Small intestine (tissue), 16 donors: ENCODE measurements at places on chromosomes 12 and 14.

DNA sequence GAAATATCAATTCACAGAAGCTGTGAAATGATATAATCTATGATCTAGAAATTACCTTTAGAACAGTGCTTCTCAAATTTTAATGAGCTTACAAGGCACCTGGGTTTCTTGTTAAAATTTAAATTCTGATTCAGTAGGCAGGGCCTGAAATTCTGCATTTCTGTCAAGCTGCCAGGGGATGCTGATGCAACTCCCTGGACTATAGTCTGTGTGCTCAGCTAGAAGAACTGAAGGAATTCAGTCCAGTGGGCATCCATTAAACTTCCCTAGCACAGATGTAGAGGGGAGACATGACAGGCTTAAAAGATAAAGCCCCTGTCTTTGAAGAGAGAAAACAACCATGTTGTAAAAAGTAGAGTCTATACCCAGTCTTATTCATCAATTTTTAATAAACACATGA is 441.8 kb downstream of the TMTC2 start:
- no peak for DNase-seq

DNA sequence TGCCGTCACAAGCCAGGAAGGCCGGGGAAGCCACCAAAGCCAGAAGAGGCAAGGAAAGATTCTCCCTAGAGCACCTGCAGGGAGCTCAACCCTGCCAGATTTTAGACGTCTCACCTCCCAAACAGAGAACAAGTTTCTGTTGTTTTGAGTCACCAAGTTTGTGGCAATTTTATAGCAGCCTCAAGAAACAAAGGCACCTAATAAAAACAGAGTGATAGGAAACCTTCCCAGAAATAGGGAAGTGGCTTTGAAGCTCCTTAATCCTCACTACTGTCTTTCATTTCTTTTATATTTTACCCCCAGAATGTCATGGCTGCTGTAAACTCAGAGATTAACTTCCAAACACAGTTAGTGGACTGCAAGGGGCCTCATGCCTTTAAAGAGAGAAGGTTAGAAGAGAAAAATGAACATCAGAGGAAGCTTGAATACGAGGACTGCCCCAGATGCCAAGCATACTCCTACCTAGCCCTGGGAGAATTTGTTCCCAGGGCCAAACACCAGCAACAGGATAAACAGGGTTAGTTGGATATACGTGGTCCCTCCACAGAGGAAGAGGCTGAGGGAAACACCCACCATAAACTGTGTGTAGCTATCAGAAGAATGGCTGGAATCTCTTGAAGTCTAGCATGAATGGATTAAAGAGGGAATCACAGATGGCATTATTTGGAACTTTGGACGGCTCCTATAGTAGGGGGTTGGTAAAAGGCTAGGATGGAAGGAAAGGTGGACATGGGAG is 148.3 kb downstream of the KCNA5 start:
- DNase-seq: no peak

DNA sequence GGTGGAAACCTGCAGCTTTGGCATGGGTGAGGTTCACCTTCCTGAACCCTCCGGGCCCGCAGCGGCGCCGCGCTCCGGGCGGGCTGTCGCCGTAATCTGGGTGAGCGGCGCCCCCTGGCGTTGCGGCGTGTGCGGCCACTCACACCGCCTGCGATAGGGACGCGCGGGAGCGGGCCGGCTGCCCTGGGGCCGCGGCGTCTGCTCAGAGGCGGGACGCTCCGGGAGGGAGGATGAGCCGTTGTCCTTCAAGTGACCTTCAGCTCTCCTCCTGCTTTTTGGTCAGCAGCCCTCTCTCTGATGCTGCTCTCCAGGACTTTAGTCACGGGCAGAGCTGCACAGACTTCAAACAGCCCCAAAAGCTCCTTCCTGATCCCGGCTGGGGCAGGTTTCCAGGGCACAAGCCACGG is 211.7 kb upstream of the FKBP4 start:
- DNase-seq: peak; percentile 61

DNA sequence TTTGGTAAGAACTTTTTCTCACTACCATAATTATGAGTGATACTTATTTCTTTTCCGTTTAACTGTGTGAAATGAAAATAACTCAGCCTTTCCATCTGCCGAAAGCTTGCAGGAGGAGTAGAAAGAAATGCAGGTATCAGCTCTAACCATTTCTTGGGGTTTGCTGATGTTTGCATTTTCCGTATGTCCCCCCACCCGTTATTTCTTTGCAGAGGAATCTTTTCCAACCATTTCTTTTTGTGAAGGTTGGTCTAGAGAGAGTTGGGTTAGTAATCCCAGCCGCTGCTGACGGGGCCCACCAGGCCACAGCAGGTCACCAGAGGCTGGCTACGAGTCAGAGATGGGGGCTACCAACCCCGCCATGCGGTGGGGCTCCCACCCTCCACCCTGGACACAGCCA is 7.0 kb upstream of the PIWIL1 start:
- no peak for DNase-seq

- DNase-seq: no peak
These were observed 171.2 kb downstream of the CALM1 start for GRCh38 chr14:90567991-90568390.

DNA sequence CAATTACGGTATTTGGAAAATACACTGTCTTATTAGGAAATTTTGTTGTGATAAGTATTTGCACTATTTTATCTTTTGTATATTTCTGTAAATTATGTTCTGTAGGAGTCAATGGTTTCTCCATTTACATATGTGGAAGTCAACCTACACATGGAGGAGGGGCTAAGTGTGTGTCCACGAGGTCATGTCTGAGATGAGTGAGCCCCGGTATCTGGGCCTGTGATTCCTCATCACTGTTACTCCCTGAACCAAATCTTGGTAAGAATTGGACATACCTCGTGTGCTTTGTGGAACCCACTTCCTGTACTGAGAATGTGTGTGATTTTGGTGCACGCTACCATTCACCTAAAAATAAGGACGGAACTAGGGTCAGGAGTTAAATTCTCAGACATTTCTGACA is 1105.5 kb downstream of the TMEM121 start:
- no peak for DNase-seq

GRCh38 chr12:93461503-93461902 is 5.8 kb upstream of the MRPL42 start:
- no peak for DNase-seq

- DNase-seq: peak; percentile 82
These were observed 70.5 kb downstream of the ITPK1 start for GRCh38 chr14:93045211-93045674.

DNA sequence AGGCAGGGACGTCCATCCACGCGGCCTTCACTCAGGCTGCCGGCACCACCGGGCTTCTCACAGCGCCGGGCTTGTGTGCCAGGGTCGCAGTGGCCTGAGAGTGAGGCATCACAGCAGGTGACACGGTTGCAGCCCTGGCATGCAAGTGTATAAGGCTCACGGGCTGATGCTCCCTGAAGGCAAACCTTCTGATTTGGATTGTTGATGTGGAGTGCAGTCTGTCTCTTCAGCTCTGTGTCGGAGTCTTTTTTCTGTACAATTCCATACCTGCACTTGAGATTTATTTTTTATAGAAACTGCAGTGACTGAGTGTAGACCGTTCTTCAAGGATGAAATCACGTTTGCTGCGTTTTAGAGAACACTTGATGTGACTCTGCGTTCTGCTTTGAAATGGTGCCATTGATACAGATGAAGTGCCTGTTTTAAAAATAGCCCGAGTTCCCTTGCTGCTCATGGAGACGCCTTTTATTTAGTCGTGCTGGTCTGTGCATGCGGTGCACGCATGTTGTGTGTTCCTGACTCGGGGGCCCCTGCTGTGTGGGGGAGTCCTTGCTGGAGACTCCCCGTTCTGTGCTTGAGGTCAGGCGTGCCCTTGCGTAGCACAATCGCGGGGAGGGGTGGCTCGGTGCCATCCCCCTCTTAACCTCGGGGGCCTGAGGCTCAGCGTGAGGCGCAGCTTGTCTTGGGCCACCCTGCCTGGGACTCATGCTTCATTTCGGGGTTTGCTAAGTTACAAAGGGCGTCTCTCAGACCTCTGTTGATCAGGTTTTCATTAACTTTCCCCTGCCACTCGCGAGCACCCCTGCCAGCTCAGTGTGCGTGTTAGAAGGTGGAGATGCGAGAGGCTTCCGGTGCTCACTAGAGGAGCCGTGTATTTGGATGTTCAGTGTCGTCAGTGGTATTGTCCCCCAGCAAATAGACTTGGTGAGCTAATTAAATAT is 21.6 kb upstream of the AMN start:
- DNase-seq: no peak

GRCh38 chr14:73753124-73753886 is 39.1 kb upstream of the PNMA1 start:
- peak; percentile 94 for DNase-seq

GRCh38 chr12:99959549-99960170 is 25.1 kb downstream of the ANKS1B start:
- no peak for DNase-seq

- DNase-seq: no peak
These were observed 311.6 kb upstream of the DIO2 start for GRCh38 chr14:80522936-80523335.

GRCh38 chr12:121452985-121453360 is 53.1 kb downstream of the RNF34 start:
- no peak for DNase-seq

- DNase-seq: no peak
These were observed 31.2 kb upstream of the DYNC1H1 start for GRCh38 chr14:101933209-101933608.

- DNase-seq: peak; percentile 75
These were observed 2.4 kb downstream of the VPS37B start for GRCh38 chr12:122893208-122894153.

DNA sequence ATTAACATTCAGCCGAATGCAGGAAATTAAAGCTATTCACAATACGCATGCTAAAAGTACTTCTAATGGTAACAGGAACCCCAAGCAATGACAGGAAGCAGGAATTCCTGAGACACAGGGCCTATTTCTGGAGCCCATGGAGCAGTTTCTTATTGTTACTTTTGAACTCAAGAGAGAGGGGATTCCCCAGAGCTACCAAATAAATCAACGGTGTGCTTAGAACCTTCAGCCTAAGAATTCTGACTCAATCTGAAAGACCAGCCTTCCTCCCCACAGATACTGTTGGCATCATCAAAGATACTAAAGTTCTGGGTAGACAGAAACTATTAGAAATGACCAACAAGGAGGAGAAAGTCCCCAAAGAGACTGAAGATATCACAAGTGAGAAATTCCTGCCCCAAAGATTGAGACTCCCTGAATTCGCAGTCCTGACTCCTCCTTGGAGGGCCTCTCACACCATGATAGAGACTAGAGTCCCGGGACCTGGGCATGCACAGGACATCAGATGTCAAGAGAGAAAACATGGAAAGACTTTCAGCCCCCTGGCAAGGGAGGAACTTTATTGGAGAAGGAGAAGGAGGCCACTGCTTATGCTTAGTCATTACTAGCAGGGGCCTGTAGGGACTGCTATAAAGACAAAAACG is 32.7 kb downstream of the RTRAF start:
- no peak for DNase-seq
